ENCODE measurements at places on chromosomes 4 and X. TPM values are rescaled to one million over a fixed set of nuclear protein-coding genes. Genes with fewer than 3 reads are reported as not detected.

COL4A5 gene
- total RNA-seq: 35.1 TPM

- no peak for DNase-seq
Measured at GRCh38 chr4:109755656-109756055, 25.8 kb upstream of the PLA2G12A start.

DNA sequence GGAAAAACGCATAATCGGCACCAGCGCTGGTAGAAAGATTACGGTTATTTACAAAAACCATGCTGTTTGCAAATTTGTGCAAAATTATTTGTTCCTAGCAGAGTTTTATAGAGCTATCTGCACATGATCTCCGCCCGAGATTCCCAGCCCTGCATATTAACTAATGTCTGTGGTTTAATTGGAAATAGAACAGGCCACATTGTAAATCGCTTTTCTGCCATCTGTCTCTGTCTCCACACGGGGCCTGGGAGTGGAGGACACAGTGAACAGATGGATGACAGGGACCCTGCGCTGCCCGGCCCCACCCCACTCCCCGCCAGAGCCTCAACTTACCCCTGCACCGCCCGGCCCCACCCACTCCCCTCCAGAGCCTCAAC, 126.9 kb downstream of the FAM53A start:
- DNase-seq: no peak

DNA sequence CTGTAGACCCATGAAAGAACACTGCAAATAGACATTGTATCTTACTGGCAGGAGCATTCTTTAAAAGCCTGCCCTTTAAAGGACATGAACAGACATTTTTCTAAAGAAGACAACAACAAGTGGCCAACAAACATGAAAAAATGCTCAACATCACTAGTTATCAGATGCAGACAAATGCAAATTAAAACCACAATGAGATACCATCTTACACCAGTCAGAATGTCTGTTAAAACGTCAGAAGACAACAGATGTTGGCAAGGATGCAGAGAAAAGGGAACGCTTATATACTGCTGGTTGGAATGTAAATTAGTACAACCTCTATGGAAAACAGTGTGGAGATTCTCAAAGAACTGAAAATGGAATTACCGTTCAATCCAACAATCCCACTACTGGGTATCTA, 77.2 kb downstream of the ATP10D start:
- no peak for DNase-seq

DNA sequence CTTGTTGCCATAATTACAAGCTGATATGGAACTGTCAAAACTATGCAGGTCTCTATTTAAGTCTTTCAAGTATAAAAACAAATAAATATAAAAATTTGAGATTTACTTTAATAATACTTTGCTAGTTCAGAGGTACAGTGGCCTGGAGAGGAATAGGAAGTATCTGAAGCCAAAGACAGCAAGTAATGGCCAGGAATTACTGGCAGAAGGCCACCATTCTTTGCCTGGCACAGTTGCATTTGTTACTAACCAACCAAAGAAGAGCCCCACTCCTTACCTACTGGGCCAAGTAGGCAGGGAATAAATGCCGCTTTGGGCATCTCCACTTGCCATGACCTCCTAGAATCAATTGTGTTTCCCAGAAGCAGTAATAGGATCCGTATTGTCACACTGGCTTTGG, 13.8 kb upstream of the ADAMTS3 start:
- DNase-seq: no peak

- no peak for DNase-seq
Measured at GRCh38 chrX:68936608-68937007, 107.8 kb downstream of the EFNB1 start.
